Hepatic stellate cell (primary cell): ENCODE measurements at places on chromosomes 5 and 9.

DNA sequence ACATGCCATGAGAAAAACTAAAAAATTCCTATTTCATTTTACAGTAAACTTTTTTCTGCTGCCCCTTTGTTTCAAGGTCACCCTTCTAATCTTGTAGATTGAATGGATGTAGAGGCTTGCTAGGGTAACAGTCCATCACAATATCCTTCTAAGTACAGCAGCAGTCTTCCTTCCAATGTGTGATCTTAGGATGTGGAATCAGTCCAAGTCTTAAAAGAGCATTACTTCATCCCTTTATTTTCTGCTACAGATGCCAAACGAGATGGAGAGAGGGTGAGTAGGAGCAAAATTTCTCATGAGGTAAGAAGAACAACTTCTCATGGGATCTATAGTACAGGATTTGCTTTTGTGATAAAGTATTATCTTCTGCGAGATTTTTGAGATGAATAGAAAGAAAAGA lies 704 bp upstream of the IL33 start:
- no peak for DNase-seq

- no peak for DNase-seq
These were observed 150.8 kb upstream of the RANBP3L start for GRCh38 chr5:36452424-36453006.

- DNase-seq, result no peak
These were observed 22.4 kb upstream of the ASTN2 start for GRCh38 chr9:117437283-117437682.

GRCh38 chr9:136544964-136545691 lies 720 bp downstream of the NOTCH1 start:
- peak; percentile 44 for DNase-seq

DNA sequence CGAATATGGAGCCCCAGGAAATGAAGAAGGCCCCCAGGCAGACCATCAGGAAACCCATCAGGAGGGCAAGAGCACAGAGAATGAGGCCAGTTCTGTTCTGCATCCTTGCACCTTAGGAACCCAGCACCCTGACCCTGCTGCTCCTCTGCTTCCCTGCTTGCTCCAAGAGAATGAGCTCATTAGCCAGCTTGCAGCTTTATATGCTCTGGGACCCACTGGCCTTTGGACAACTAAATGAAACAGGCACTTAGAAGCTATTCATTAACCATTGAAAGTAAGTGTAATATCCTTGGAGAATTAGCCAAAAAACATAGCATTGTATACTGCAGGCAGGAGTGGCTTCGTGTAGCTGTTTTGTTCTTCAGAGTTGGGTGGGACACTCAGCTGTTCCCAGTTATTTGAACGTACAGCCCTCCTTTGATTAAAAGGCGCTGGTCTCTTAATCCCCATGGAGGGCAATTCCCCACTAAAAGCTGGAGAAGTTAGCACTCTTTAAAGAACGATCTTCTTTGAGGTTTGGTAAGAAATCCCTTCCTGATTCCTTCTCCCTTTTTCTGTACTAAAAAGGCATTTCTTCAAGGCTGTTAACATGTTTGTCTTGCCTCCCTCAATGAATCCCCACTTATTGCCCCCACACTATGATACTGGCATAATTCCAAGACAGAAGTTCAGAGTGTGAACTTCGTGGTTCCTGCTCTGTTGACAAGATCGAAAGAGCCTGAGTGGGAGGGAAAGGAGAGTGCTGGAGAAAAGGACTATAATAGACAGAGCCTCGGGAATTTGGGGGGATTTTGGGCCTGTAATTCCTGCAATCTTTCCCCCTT lies at the start of gene TMEM252:
Gene TMEM252 (minus strand): TSS at position 172 of the 824 bp plus-strand sequence. CDS start 69 bp downstream, at position 103.
- DNase-seq, result no peak

DNA sequence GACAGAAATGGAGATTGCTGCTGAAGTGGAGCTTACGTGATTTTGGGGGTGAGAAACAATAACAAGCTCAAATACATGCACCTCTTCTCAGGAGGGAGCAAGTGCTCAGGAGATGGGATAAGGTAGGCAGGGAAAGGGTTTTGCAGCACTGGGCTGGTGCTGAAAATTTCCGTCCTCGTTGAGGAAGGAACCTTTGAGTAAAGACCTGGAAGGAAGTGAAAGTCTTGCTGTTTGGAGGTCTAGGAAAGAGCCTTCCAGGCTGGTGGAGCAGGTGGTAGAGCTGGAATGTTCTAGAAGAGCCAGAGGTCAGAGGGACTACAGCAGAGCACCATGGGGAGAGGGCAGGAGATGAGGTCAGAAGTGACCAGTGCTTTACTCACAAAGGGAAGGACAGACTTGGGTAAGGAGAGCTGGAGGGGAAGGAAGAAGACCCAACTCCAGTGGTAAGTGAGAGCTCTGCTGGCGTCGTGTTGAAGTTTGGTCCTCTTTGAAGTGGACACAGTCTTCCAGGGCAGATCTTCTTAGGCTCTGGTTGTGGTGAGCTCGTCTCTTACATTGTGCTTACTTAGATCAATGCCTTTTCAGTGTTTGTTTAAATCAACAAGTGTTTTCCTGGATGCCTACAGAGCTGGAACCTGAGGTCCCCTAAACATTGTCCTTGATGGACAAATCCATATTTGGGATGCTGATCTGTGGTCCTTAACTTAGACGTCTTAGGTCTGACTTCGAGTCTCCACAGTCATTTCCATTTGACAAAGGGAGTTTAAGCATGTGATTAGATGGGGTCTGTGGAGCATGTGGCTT lies 21.0 kb downstream of the ANKRD33B start:
- no peak for DNase-seq

DNA sequence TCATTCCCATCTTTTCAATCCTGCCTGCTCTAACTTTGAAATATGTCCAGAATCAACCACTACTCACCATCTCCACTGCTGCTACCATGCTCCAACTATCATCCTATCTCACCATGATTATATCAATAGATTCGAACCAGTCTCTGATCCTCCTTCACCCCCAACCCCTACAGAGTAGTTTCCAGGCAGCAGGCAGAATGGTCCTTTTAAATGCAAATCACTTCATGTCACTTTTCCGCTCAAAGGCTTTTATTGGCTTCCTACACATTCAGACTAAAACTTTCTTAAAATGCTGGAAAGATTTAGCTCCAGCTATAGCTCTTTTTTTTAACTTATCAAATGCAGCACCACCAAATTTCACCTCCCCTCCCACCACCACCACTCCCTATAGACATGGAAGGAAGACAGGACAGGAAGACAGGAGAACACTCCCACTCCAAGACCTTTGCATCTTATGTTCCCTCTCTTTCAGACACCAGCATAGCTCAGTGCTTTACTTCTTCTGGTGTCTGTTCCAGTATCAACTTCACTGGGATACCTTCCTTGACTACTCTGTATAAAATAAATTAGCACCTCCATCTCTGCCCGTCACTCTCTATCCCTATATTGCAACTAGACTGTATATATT lies 9.9 kb upstream of the PPP2R2B start:
- DNase-seq, result no peak

DNA sequence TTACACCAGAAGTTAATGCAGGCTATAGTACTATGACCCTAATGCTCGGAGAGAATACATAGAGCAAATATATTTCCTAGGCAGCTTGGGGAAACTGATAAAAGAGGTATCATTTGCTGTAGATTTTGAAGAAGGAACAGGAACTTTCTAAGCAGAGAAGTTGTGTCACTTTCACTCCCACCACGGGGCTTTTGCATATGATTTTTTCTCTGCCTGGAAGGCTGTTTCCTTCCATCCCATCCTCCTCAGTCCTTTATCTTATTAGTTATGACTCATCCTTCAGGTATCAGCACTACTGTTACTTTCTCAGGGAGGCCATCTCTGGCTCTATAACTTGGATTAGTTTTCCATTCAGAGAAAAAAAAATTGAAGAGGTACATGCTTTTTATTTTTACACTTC lies 2006.1 kb upstream of the WWC1 start:
- no peak for DNase-seq

DNA sequence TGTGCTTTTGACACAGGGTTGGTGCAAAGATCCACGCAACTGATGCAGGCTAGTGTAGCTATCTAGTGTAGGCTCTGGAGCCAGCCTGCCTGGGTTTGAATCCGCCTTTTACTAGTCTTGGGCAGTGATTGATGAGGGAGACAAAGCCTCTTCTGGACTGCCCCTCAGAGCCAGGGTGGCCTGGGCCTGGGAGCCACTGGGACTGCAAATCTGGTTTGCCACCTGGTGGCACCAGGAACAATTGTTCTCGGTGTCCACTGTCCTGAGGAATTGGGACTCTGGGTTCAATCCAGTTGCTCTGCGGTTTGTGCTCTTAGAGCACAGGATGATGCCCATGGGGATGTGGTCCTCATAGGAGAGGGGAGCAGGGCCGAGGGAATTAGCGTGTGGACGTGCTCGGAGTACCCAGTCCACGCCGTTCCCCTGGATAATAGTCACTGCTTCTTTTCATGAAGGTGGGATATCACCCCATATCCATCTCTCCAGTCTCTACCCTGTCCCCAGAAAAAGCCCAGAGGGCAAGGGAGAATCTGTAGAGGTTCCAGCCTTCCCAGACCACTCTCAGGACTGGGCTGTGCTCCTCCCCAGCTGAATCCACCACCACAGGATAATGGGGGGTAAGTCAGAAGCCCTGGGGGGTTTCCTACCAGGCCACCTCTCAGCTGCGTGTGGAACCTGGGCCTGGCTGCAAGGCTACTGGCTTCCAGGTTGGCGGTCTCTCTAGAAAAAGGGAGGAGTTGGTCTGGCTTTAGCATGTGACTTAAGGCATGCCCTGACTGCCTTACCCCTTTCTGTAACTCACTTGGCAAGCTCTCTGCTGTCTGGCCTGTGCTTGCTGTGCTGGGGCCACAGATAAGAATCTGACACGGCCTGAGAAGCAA lies 1.9 kb downstream of the B4GALT7 start:
- DNase-seq, result no peak

DNA sequence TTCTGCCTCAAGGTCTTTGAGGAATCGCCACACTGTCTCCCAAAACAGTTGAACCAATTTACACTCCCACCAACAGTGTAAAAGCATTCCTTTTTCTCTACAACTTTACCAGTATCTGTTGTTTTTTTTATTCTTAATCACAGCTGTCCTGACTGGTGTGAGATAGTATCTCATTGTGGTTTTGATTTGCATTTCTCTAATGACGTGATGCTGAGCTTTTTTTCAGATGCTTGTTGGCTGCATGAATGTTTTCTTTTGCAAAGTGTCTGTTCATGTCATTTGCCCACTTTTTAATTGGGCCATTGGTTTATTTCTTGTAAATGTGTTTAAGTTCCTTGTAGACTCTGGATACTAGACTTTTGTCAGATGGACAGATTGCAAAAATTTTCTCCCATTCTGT lies 400.0 kb downstream of the DEPDC1B start:
- DNase-seq, result no peak

DNA sequence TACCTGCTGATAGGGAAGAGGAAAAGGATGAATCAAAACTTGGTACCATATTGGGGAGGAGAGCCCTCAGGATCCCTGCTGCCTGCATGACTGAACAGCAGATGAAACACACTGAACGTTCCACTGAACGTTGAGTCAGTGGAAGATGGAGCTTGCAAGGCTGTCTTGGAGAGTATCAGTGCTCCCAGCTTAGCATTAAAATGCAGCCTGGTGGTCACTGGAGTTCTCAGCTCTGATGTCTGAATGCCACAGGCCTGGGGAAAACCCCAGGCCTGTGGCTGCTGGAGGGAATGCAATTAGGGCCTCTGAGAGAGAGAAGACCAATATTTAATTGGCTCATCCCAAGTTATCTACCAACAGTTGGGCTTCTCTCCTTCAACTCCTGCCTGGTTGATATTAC lies 54.5 kb downstream of the PDE4D start:
- no peak for DNase-seq

DNA sequence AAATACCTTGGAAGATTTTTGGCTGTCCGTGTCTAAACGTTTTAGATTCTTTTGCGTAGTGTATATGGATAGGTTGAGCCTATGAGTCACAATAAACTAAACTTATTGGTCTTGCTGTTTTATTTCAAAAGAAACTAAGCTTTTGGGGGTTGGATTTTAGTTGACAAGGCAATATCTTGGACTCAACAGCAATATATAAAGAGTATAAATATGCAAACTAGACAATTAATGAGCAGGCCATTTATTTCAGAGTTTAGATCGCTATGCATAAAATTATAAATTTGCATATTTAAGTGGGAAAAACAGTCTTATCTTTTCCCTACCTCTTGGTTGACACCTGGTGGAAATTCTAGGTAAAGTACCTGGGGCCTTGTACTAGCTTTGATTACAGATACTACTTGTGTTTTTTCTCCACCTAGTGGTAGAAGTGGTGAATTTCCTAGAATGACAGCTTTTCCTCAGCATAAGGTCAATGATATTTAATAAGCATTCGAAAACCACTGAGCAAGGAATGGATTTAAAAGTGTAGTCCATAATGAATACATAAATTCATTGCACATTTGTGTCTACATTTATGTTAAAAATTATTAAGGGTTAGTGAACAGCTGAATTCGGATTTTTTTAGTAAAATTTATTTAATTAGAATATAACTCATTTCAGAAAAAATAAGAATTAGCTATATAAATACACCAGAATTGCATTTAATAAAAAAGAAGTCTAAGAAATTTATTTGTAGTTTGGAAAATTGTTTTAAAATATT lies 1.7 kb upstream of the ARRDC3 start:
- DNase-seq, result peak; percentile 60

GRCh38 chr9:88571419-88571818 lies 36.4 kb downstream of the NXNL2 start:
- no peak for DNase-seq

DNA sequence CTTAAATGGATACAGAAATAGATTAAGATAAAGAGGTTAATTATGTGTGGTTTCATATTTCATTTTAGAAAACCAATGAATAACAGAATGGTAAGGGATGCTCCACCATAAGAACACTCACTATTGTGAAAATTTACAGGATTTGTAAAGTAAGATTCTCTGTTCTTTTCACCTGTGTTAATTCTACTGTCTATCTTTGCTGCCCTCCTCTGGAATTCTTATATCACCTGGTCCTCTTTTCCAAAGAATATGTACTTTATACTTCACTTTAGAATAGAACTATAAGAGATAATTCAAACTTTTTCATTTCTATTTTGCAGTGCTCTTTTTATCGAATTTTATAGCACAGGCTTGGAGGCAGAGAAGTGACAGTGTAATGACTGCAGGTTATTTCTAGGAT lies 213.4 kb downstream of the LURAP1L start:
- no peak for DNase-seq

DNA sequence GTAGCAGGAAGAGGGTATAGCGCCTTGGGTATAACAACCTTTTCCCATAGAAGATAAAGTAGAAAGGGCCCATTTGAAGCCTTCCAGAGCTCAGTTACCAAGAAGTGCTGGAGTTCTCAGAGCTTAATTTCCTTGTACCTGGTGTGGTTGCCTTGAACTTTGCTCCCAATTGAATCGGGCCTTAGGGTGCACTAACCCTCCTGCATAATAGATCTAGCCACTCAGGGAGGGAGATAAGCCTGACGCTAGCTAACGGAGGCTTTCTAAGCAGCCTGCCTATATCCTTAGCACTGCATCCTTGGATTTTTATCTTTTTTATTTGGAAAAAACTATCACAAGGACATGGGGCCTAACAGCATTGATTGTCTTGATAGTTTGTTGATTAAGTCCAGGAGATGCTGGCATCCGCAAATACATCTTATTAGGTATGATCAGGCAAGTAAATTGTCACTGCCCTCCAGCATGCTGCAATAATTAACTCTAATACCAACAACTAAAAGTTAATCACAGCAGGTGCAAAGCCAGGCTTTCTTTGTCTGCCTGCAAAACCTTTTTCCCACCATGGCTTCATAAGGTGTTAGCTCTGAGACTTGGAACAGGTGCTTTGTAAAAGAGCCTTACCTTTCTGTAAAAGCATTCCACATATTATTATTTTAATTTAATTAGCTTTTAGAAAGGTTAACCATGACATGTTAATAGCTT lies 199.4 kb downstream of the SREK1 start:
- DNase-seq, result no peak
